ENCODE measurements at places on chromosomes 5 and 9. TPM values are rescaled to one million over a fixed set of nuclear protein-coding genes. Genes with fewer than 3 reads are reported as not detected.

Gene BSPRY
- 8.4 TPM for total RNA-seq

Gene ZNF462
- 24.4 TPM for total RNA-seq

- H3K36me3 ChIP-seq = peaks cover 15% of the 10 kb centered on the region
- DNase-seq = no peak
- H3K4me3 ChIP-seq = peak overlapping the region; percentile 23
- peak overlapping the region; percentile 78 for H3K27ac ChIP-seq
These were observed 3.7 kb downstream of the ECSCR start for GRCh38 chr5:139458580-139459407.

- no peaks in the 10 kb centered on the region for H3K36me3 ChIP-seq
- no peak overlapping the region for H3K27ac ChIP-seq
- H3K4me1 ChIP-seq = no peaks in the 10 kb centered on the region
- H3K4me3 ChIP-seq = no peak overlapping the region
These were observed 32.4 kb upstream of the WDR5 start for GRCh38 chr9:134103391-134103998.

Gene ERBIN
- total RNA-seq = 68.2 TPM

DNA sequence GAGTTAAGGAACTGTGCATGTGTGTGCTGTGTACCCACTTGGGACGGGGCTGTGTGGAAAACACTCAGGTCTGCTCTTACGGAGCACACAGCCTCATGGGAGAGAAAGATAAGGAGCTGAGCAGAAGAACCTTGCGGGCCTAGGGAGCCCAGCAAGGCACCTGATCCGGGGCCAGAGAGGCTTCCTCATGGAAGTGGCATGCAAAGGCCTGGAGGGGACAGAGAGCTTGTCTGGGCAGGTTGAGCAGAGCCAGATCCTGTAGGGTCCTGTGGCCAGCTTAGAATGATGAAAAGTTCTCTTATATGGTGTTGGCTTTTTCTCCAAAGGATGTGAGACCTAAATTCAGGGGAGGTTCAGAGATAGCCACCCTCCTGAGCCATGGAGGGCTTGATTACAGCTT lies 45.2 kb downstream of the NEK6 start:
- peaks cover 45% of the 10 kb centered on the region for H3K36me3 ChIP-seq
- DNase-seq = no peak
- no peak overlapping the region for H3K27ac ChIP-seq
- H3K27me3 ChIP-seq = no peaks in the 10 kb centered on the region

GRCh38 chr5:163772241-163772640 lies 266.8 kb downstream of the MAT2B start:
- no peaks in the 10 kb centered on the region for H3K4me1 ChIP-seq
- H3K27me3 ChIP-seq = no peaks in the 10 kb centered on the region
- no peak overlapping the region for H3K27ac ChIP-seq
- no peaks in the 10 kb centered on the region for H3K36me3 ChIP-seq
- no peak for DNase-seq
- no peak overlapping the region for H3K4me3 ChIP-seq

GRCh38 chr5:180084638-180085561 lies 13.3 kb upstream of the RNF130 start:
- H3K4me1 ChIP-seq = peaks cover 9% of the 10 kb centered on the region
- H3K27me3 ChIP-seq = no peaks in the 10 kb centered on the region
- no peak overlapping the region for H3K4me3 ChIP-seq
- no peak overlapping the region for H3K27ac ChIP-seq
- H3K36me3 ChIP-seq = no peaks in the 10 kb centered on the region

Gene SLC1A3
- 52.1 TPM for total RNA-seq

Gene CYFIP2
- 36.6 TPM for total RNA-seq

DNA sequence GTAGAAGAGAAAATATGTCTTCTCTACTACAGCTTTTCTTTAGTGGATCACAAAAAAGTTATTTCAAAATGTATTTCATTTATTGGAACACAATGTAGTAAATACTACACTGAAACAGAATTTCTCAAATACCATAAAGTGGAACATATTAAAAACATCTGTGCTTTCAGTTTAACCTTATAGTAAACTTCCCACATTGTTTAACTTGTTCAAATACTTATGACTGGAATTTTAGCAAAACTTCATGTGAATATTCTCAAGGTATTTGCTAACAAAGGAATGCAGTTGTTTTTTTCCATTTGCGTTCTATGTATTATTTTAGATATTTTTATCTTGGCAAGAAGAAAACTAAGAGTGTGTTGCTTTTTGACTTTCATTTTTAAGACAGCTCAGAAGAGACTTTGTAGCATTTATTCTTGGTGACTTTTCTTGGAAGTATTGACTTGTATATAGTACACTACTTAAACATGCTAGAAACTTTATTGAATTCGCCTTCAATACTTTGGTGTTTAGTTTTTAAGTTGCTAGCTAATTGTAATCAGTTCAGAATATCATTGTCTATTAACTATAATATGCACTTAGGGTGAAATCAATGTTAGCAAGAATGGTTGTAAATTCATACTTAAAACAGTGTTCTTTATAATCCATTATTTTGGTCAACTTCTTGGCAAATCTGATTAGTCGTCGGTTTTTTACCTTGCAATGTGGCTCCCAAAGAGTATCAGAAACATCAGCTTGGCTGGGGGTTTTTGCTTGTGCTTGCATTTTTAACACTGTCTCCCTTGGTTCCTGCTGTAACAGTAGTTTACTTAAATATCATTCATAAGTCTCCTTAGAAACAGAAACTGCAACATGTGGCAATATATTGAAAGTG lies 5.0 kb upstream of the RHOBTB3 start:
- no peaks in the 10 kb centered on the region for H3K36me3 ChIP-seq
- H3K27ac ChIP-seq = no peak overlapping the region
- peaks cover 26% of the 10 kb centered on the region for H3K4me1 ChIP-seq

DNA sequence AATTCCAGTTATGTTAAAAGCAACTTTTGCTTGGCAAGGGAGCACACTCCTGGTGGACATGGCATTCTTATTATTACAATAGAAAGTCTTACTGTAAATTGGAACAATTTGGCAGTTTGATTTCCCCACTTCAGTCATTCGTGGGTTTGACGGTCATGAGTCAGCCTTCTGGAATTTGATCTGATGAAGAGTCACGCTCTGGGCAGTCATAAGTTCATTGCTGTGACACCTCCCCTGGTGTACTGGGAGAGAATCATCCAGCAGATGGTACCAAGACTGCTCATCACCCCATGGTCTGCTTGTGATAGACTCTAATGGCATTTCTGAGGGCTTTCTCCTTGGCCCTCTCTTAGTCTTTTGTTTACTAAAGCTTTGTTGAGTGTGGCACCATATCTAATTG lies 53.8 kb downstream of the GLRA1 start:
- H3K36me3 ChIP-seq = no peaks in the 10 kb centered on the region
- H3K27ac ChIP-seq = no peak overlapping the region
- no peak overlapping the region for H3K4me3 ChIP-seq

DNA sequence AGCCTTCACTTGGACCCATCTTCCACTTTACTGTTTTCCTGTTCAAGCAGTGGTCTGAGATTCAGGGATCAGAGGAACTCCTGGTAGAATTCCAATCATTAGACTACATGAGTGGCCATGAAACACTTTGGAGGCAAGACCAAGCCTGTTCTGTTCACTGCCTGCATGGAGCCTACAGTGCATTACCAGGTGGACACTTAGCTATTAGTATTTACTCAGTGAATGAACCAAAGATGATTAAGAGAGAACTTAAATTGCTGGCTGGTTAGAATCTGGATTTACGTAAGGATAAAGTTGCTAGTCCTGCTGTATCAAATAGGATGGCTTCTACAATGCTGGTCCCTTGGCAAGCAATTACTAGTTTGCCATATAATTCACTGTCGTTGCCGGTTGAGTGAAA lies 245.5 kb downstream of the ARRDC3 start:
- no peaks in the 10 kb centered on the region for H3K27me3 ChIP-seq
- no peak for DNase-seq
- H3K4me3 ChIP-seq = no peak overlapping the region
- H3K4me1 ChIP-seq = peaks cover 11% of the 10 kb centered on the region
- no peak overlapping the region for H3K27ac ChIP-seq

Gene COL5A1
- total RNA-seq = 29.0 TPM

DNA sequence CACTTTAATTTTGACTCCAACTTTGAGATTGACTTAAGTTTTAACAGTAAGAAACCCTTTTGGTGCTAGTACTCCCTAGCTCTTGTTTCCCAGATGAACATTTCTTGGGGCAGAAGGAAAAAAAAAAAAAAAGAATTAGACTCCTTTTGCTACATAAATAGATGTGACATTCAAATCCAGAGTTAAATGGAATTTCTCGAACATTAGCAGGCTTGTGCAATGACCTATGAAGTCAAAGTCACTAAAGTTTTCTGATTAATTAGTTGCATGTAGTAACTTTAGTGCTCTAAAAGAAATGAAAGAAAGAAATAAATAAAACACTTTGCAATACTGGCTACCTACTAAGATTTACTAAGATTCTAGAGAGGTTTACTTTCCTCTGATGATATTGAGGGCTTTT lies 106.8 kb downstream of the TMEM174 start:
- H3K4me3 ChIP-seq = no peak overlapping the region
- no peaks in the 10 kb centered on the region for H3K36me3 ChIP-seq
- H3K27ac ChIP-seq = peak overlapping the region; percentile 75
- peaks cover 4% of the 10 kb centered on the region for H3K27me3 ChIP-seq

Gene SH3TC2
- 0.92 TPM for total RNA-seq

Gene CDKN2B
- 17.9 TPM for total RNA-seq

DNA sequence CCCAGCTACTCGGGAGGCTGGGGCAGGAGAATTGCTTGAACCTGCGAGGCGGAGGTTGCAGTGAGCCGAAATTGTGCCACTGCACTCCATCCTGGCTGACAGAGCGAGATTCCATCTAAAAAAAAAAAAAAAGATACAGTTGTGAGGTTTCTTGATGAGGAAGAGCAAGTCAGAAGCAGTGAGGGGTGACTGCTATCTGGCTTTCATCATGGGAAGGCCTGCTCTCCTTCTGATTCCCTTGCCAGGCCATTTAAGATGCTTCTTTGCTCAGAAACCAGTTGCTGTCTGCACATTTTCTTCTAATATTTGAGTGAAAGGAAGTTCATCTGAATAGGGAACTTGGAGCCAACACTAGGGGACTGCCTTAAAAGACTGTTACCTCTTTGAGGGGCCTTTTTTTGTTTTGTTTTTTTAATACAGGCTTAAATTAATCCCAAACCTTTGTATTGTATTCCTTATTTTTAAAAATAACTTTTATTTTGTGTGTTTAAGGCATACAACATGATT lies 201.9 kb downstream of the ARHGAP26 start:
- H3K27me3 ChIP-seq = no peaks in the 10 kb centered on the region
- no peaks in the 10 kb centered on the region for H3K36me3 ChIP-seq
- no peak overlapping the region for H3K27ac ChIP-seq
- H3K4me3 ChIP-seq = no peak overlapping the region
- no peak for DNase-seq

DNA sequence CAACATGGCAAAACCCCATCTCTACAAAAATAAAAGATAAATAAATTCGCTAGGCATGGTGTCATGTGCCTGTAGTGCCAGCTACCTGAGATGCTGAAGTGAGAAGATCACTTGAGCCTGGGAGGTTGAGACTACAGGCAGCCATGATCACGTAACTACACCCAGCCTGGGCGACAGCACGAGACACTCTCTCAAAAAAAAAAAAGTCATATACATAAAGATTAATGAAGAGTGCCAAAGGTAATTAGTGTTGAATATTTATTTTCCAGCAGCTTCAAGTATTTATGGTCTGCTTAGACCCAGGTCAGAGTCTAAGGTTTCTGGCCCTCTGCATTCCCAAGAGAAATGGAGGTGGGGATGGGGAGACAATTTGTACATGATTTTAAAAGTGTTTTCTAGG lies 167.7 kb downstream of the CD180 start:
- peaks cover 29% of the 10 kb centered on the region for H3K4me1 ChIP-seq
- DNase-seq = no peak
- H3K27me3 ChIP-seq = no peaks in the 10 kb centered on the region
- H3K4me3 ChIP-seq = no peak overlapping the region
- H3K36me3 ChIP-seq = no peaks in the 10 kb centered on the region

GRCh38 chr9:103364753-103365152 lies 369.6 kb downstream of the CYLC2 start:
- no peak overlapping the region for H3K27ac ChIP-seq
- H3K4me3 ChIP-seq = no peak overlapping the region
- H3K4me1 ChIP-seq = no peaks in the 10 kb centered on the region
- DNase-seq = no peak
- no peaks in the 10 kb centered on the region for H3K36me3 ChIP-seq

Gene ADCY2
- total RNA-seq = 0.59 TPM

DNA sequence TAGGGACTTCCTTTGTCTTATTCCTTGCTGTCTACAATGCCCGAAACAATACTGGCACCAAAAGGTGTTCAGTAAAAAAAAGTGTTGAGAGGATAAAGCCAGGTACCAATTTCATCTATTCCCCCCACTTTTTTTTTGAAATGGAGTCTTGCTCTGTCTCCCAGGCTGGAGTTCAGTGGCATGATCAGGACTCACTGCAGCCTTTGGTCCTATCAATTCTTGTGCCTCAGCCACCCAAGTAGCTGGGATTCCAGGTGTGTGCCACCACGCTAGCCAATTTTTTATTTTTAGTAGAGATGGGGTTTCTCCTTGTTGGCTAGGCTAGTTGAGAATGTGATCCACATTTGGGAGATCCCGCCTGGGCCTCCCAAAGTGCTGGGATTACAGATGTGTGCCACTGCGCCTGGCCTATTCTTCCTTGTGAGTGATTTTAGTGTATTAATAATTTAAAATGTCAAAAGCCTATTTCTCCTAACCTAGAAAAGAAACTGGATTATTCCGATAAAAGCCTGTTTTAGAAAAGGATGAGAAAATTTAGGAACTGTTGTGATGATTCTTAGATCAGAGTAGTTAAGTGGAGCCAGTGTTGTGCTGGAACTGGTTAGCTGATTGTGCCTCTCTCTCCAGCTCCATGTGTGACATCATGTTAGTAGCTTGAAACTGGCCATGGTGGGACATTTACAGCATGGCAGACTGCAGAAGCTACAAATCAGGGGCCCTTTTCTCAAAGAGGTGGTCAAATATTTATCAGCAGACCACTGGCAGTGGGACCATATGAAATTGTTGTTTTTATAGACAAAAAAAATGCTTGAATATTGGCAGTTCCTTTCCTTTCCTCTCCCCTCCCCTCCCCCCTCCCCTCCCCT lies 14.3 kb downstream of the CDC42SE2 start:
- no peak for DNase-seq
- no peaks in the 10 kb centered on the region for H3K27me3 ChIP-seq
- H3K4me3 ChIP-seq = no peak overlapping the region
- no peak overlapping the region for H3K27ac ChIP-seq
- H3K4me1 ChIP-seq = peaks cover 21% of the 10 kb centered on the region
- no peaks in the 10 kb centered on the region for H3K36me3 ChIP-seq

- H3K36me3 ChIP-seq = peaks cover 45% of the 10 kb centered on the region
- no peak overlapping the region for H3K27ac ChIP-seq
- H3K27me3 ChIP-seq = no peaks in the 10 kb centered on the region
- no peaks in the 10 kb centered on the region for H3K4me1 ChIP-seq
- DNase-seq = no peak
These were observed 62.1 kb downstream of the MTAP start for GRCh38 chr9:21864505-21864904.

- no peak overlapping the region for H3K27ac ChIP-seq
- no peaks in the 10 kb centered on the region for H3K36me3 ChIP-seq
- no peaks in the 10 kb centered on the region for H3K27me3 ChIP-seq
These were observed 23.9 kb upstream of the PPP1R2B start for GRCh38 chr5:156826150-156826549.

GRCh38 chr5:18807256-18808149 lies 1173.2 kb downstream of the TAF11L14 start:
- H3K4me1 ChIP-seq = no peaks in the 10 kb centered on the region
- no peak overlapping the region for H3K27ac ChIP-seq
- no peaks in the 10 kb centered on the region for H3K36me3 ChIP-seq
- DNase-seq = no peak
- H3K4me3 ChIP-seq = no peak overlapping the region
